MG63 (cell line): ENCODE measurements at places on chromosomes 11 and 22.

DNA sequence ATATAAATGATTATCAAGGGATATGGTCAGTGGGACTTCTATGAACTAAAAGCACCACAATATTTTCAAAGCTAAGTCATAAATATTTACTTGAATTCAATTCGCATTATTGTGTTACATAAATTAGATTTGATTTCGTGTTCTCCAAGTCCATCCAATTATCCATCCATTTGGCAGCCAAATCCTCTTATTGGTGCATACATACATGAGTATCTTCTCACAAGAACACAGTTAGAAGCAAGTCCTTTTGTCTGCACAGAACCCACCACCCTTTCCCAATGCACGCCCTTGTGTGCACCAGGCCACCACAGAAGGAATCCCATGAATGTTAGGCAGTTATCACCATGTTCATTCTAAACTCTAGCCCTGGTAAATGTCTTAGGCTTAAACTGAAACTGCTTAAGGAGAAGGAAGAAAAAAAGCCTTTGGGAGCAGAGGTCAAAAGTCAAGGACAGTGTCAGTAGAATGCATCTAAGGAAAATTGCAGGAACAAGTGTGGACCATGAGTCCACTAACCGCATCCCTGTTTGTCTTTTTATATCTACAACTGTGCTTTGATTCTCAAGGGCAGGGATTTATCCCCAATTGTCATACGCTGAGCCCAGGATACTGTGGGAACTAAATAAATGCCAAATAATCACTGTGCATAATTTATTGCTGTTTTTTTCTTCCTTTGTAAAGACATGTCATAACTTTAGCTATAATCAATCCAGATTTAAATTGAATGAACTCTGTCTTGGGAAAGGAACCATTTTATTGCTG lies 108.2 kb upstream of the DDI1 start:
- no peak for DNase-seq

GRCh38 chr11:111438846-111439520 lies 59.9 kb upstream of the POU2AF1 start:
- no peak for DNase-seq

GRCh38 chr11:93648158-93648557 lies 13.3 kb upstream of the CEP295 start:
- DNase-seq: no peak

DNA sequence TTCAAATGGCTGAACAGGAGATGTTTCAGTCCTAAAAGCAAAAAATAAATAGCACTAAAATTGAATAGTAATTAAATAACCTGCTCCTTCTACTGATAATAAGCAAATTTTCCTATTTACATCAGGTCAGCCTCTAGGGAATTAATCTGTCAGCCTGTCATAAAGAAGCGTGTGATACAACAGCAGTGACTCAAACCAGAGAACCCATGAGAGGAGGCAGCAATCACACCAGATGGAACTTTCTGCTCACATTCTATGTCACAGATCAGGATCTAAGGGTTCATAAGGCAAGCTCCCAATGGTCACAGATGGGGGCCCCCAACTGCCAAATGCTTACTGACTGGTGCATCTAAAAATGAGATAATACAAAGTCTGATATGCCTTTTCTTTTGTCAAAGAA lies 41.1 kb downstream of the RBFOX2 start:
- no peak for DNase-seq

GRCh38 chr11:125138966-125139365 lies 25.6 kb upstream of the PKNOX2 start:
- DNase-seq: no peak

DNA sequence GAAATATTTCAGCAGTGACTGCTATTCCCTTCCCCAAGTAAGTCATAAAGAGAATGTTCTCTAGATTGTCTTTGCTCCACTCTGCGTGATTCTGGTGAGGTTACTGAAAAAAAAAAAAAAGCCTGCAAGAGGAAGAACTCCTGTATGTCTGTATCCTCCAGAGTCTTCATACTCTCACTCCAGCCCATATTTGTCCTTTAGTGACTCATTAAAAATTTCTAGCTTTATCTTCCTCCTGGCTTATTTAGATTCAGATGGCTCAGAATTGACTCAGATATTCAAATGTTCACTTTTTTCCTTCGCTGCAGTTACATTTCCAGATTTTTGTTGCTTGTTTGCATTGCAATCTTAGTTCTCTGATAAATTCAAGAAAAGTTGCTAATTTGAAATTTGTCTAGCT lies 76.3 kb upstream of the CNTN5 start:
- DNase-seq: no peak

GRCh38 chr11:101909087-101909486 lies 5.7 kb upstream of the CEP126 start:
- DNase-seq: no peak

DNA sequence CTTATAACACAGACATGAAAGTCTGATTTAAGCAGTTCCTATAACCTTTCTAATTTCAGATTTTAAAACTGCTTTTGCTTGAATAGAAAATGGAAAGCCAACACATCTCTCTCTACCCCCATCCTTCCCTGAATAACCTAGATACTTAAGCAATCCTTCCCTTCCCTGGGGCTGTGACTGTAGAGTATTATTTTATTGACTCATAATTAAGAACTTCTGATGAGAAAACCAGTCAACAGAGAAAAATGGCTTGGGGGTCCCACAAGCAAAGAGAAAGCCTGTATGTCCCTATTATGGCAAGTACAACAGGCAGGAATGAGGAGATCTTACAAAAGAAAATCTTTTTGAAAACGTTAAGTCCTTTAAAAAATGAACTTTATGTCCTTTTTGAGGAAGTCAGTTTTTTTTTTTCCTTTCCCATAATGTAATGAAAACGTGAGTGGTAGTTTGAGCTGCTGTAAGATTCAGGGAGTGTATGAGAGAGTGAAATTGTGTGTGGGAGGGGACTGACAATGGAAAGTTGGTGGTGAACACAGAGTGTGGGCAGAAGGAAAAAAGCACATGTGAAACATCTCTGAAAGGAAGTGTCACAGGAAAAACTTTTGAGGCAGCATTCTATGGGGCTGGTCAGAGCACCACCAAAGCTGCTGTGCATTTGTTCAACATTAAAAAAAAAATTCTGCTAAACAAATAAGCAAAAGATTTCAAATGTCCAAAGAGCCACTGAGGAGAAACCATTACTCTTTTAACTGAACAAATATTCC lies 154.6 kb downstream of the MAML2 start:
- no peak for DNase-seq

DNA sequence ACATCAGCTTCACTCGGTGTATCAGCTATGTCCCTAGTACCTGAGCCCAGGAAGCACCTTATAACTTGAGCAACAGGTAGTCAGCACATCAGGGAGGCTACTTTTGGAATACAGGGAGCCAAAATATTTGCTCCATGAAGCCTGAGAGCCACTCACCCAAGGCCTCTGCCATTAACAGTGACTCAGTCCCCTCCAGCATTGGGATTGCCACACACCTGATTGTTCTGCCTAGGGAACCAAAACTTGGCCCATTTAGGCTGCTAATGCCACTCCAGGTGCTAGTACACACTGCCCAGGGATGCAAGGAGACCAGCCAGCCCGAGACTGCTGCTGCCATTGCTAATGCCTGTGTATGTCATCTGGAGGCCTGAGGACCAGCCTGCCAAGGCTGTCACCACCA lies 773.6 kb upstream of the TENM4 start:
- no peak for DNase-seq

DNA sequence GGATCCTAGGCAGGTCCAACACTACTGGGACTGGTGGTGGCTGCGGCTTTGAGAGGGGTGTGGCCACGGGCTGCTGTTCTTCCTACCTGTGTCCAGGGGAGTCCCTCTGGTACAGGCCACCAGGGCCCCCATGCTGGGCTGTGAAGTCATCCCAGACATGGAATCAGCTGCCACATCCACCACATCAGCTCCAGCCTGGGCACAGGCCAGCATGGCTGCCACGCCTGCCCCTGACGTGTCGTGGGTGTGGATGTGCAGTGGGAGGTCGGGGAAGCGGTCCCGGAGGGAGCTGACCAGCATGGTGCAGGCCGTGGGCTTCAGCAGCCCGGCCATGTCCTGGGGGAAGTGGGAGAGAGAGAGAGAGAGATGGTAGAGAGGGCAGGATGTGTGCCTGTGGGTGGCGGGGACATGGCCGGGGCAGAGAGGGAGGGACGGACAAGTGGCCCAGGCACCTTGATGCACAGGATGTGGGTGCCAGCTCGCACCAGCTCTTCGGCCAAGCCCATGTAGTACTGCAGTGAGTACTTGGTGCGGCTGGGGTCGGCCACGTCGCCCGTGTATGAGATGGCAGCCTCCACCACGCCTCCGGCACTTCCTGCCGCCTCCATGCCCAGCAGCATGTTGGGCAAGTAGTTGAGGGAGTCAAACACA lies 6.2 kb upstream of the LRFN4 start:
- DNase-seq: no peak
